CD4-positive, alpha-beta T cell treated with Interleukin-2 at 100 ng/mL for 4 hours (primary cell): ENCODE measurements at places on chromosomes 7 and 10.

- DNase-seq = no peak
These were observed 58.9 kb downstream of the KCNMA1 start for GRCh38 chr10:77578583-77579227.

GRCh38 chr7:120877701-120878100, 19.8 kb upstream of the TSPAN12 start:
- DNase-seq = no peak

- no peak for DNase-seq
These were observed 311.9 kb downstream of the HGF start for GRCh38 chr7:81457852-81458522.

- no peak for DNase-seq
These were observed 7.1 kb upstream of the KCNMA1 start for GRCh38 chr10:77644557-77645243.
